ENCODE measurements at places on chromosomes 6 and 20. TPM values are rescaled to one million over a fixed set of nuclear protein-coding genes. Genes with fewer than 3 reads are reported as not detected.

DNA sequence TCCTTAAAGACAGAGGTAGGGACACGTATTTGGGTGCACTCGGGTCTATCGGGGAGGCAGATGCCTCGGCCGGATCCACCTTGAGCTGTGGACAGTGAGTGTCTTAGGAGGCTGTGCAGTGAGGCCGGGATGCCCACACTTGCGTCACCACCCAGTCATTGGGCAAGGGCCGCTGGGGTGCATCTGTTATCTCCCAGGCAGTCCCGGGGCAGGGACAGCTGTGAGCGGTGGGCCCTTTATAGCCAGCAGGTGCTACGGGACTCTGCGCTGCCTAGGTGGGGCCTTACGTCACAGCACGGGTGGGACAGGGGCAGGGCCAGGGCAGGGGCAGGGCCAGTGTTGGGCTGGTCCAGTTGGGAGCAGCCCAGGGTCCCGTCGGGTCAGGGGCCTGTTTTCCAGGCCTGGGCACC, 689 bp upstream of the COL20A1 start:
- peaks cover 15% of the 10 kb centered on the region for H3K4me1 ChIP-seq
- H3K27ac ChIP-seq = no peak overlapping the region
- no peak for DNase-seq

DNA sequence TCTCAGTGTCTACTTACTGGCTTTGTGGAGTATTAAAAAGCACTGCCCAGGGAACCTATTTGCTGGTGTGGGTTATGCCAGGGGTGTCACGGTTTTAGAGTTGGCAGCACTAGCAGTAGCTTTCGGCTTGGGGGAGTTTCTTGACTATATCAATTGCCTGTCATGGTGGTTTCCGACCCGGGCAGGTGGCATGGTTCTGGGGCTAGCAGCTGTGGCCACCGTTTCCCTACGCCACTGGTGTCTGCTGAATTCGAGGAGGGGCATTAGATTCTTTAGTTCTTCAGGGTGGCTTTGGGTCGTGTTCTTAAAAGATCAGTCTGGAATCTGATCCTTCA, 55.6 kb upstream of the FOXC1 start:
- no peak for DNase-seq
- H3K4me1 ChIP-seq = peaks cover 12% of the 10 kb centered on the region
- H3K4me3 ChIP-seq = peak overlapping the region; percentile 60

GRCh38 chr20:17295991-17296390, 69.2 kb downstream of the PCSK2 start:
- H3K36me3 ChIP-seq = no peaks in the 10 kb centered on the region
- peaks cover 5% of the 10 kb centered on the region for H3K4me1 ChIP-seq
- H3K4me3 ChIP-seq = no peak overlapping the region

The ZBP1 gene
- total RNA-seq = not detected

- H3K27ac ChIP-seq = peak overlapping the region; percentile 62
- no peaks in the 10 kb centered on the region for H3K4me1 ChIP-seq
- H3K4me3 ChIP-seq = peak overlapping the region; percentile 23
These were observed 567 bp downstream of the ADTRP start for GRCh38 chr6:11778036-11778435.

DNA sequence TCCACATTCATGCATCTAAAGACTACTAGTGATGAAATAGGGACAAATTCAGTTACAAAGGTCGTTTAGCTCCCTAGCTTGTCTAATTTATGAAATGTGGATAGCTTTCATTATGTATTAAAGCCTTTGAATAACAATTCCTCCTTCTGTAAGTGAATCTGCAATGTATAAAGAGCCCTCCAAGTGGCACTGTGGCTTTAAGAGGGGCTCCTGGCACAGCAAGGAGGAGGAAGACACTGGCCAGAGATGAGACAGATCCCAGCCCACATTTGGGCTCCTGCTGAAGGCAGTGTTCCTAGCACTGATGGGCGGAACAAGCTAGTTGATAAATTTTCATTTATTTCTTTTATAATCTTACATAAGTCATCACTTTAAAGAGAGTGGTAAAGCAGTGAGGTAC, 17.6 kb upstream of the FUCA2 start:
- H3K27ac ChIP-seq = no peak overlapping the region
- DNase-seq = peak; percentile 47
- no peaks in the 10 kb centered on the region for H3K27me3 ChIP-seq
- H3K4me3 ChIP-seq = no peak overlapping the region
- H3K36me3 ChIP-seq = no peaks in the 10 kb centered on the region
- H3K4me1 ChIP-seq = no peaks in the 10 kb centered on the region
